ENCODE measurements at places on chromosomes 3 and 15.

GRCh38 chr3:105394177-105394576 is 27.5 kb downstream of the ALCAM start:
- DNase-seq, result no peak

- DNase-seq, result no peak
Measured at GRCh38 chr3:27678234-27678633, 43.9 kb downstream of the EOMES start.

DNA sequence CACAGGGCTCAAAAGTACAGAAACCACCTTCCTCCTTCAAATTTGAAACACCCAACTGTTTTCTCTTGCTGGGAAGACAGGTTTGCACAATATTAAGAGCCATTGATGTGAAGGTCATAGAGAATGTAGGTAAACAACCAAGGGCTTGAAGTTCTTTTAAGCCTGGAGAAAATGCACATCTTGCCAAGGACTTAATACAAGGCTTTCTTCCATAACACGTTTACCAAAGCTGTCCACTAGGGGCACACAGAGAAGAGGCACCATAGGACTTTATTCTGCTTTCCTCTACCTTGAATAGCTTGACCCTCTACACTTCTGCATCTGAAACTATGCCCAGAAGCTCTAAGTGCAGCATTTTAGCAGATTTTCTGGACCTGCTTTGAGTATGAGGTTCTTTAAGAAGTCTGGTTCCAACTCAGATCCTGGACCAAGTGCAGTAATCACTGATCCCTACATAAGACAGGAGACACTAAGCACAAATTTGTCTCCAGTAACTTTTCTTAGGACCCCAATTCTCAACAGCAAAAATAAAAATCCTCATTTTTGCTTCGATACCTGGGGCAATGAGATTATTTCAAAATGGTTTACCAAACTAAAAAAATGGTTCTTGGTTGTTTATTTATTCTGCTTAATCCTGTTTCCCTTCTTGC is 138.0 kb downstream of the FBN1 start:
- DNase-seq, result no peak

GRCh38 chr3:69020424-69020823 is 6.9 kb upstream of the EOGT start:
- DNase-seq, result no peak

- no peak for DNase-seq
Measured at GRCh38 chr3:170095771-170096170, 58.0 kb downstream of the GPR160 start.

GRCh38 chr15:31222773-31223341 is 103.8 kb upstream of the KLF13 start:
- DNase-seq, result no peak

DNA sequence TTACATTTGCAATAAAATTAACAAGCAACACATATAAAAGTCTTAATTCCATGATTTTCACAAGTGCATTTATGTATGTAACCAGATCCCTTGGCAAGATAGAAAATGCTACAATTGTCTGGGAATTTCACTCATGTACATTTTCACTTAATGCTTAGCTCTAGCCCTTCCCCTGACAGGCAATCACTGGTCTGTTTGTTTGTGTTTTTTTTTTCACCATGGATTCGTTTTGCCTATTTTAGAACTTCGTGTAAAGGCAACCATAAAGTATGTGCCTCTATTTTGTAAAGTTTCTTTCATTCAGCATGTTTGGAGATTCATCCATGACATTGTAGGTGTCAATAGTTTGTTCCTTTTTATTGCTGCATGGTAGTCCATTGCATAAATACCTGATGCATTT is 260.9 kb upstream of the SLCO3A1 start:
- no peak for DNase-seq

DNA sequence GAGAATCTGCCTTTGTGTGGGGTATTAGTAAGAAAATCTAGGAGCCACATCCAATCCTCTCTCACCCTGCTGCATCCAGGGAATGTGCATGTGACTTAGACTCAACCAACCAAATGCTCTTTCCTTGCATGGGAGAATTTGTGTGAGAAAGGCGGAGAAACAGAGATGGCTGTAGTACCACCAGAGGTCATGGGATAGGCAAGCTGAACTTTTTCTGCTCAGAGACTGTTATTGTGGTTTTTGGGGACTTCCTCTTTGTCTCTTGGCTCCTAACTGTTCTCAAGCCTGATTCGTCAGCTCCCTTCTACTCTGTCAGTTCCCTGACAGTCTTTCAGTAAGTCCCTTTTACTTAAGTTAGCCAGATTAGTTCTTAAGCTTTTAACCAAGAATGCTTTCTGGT is 2.6 kb upstream of the ZSCAN2 start:
- no peak for DNase-seq

DNA sequence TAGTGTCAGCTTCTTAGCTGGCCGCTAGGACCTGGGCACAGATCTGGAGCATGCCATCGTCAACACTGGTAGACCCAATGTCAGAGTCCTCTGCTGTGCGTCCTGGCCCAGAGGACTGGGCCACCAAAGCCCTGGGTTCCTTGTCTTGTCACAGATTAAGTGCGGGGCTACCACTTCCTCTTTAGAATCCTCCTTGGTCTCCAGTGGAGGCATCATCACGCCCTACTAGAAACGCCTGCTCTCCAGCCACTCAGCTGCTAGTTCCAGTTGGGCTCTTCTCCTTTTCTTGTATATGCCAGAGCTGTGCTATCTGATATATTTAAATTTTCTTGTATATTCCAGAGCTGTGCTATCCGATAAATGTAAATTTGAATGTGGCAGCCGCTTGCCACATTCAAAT is 11.2 kb downstream of the PPCDC start:
- no peak for DNase-seq

- DNase-seq, result no peak
Measured at GRCh38 chr15:68620721-68621527, 42.1 kb downstream of the CORO2B start.

- DNase-seq, result no peak
Measured at GRCh38 chr15:93882141-93882540, 349.2 kb upstream of the MCTP2 start.

GRCh38 chr15:85008474-85009260 is 27.0 kb downstream of the PDE8A start:
- DNase-seq, result no peak

DNA sequence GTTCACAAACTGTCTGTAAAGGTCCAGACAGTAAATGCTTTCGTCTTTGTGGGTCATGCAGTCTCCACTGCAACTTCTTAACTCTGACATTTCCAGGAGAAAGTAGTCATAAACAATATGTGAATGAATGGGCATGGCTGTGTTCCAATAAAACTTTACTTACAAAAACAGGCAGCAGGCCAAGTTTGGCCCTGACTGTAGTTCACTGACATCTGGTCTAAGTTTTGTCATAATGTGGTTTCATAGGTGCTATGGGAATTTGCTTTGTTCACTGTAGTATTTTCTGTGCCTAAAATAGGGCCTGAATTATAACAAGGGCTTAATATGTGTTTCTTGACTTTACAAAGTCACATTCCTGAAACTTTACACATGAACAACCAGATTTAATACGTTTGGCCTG is 186.0 kb upstream of the KBTBD8 start:
- DNase-seq, result no peak

- DNase-seq, result no peak
Measured at GRCh38 chr3:136277634-136278033, 27.5 kb downstream of the PCCB start.

DNA sequence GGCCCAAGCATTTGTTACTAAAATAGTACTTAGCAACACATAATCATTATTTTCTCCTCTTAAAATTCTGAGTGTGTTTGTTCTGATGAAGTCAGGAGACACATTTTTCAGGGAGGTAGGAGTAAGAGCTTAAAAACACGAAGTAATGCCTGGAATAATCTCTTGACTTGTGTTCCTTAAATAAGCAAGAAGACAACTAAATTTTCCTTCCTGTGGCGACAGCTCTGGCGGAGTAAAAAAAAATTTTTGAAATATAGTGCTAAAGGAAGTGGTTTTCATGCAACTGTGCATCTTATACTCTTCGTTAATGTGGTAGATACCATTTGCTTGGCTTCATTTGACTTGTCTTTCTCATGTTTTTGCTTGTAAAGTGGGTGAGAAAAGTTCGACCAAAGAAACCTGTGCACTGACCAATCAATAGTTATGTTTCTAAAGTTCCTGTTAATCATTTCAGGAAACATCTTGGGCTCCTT is 11.1 kb upstream of the MBNL1 start:
- no peak for DNase-seq

- DNase-seq, result no peak
Measured at GRCh38 chr3:152970851-152971250, 135.9 kb downstream of the P2RY1 start.

DNA sequence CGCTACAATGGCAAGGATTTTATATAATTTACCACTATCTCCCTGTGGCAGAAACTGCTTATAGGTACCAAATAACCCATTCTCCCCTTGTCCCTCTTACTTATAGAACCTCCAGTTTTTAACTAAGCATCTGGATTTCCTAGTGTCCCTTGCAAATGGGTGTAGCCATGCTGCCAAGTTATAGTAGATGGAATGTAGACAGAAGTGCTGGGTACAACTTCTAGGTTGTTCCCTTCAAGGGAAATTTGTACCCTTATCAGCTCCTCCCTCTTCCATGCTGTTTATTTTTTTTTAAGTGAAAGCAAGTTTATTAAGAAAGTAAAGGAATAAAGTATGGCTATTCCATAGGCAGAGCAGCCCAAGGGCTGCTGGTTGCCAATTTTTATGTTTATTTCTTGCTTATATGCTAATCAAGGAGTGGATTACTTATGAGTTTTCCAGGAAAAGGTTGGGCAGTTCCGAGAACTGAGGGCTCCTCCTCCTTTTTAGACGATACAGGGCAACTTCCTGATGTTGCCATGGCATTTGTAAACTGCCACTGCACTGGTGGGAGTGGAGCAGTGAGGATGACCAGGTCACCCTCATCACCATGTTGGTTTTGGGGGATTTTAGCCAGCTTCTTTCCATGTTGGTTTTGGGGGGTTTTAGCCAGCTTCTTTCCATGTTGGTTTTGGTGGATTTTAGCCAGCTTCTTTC is 40.1 kb upstream of the TM4SF19 start:
- DNase-seq, result no peak

DNA sequence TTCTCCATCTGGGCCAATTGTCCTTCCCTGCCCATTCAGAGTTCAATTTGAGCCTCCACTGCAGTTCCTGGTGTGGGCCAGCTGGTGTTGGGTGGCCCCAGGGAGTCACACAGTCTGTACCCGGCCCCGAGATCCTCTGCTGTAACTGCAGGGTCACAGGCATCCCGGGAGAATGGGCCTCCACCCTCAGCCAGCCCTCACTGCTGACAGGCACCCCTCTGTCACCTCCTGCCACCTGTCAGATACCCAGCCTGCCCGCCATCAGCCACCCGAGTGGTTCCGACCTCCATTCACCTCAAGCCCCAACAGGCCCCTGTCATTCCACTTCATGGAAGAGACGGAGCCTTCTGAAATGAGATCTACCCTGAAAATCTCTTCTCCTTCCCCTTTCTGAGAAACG is 73.2 kb downstream of the ST8SIA2 start:
- no peak for DNase-seq

DNA sequence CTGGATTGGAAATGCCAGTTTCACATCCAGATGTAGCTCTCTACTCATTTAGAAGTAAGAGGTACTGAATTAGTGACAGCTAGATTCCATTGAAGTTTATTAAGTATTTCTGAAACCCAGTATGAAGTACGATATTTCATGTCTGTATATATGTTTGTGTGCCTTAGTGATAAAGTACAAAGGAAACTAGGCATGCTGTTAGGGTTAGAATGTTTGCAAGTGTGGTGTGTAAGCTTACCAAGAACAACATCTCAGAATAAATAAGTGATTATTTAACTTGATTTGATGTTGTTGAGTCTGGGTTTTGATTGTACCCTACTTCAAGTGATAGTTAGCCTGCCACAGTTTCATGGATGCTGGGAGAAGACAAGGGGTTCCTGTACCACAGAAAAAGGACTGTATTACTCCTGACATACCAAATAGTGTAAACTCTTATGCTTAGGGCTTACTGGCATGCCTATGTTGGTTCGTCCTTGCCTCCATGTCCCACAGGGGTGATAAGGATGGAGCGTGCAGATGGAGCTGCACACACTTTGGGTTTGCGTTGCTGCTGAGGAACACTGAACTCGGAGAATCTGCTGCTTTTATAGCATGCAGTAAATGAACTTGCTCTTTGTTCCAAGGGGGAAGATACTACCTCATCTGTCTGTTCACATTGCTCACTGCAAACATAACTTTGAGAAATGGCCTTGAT is 43.6 kb downstream of the FNDC3B start:
- no peak for DNase-seq

DNA sequence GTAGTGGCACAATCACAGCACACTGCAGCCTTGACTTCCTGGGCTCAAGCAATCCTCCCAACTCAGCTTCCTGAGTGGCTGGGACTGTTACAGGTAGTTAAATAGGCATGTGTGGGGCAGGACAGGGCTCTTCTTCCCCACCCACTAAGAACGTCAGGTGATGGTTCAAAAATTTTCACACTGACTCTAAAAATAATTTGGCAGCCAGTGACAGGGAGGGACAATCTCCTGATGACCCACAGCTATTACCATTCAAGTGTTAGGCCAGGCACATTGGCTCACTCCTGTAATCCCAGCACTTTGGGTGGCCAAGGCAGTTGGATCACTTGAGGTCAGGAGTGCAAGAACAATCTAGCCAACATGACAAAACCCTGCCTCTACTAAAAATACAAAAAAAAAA is 12.2 kb upstream of the TRMT10C start:
- no peak for DNase-seq

DNA sequence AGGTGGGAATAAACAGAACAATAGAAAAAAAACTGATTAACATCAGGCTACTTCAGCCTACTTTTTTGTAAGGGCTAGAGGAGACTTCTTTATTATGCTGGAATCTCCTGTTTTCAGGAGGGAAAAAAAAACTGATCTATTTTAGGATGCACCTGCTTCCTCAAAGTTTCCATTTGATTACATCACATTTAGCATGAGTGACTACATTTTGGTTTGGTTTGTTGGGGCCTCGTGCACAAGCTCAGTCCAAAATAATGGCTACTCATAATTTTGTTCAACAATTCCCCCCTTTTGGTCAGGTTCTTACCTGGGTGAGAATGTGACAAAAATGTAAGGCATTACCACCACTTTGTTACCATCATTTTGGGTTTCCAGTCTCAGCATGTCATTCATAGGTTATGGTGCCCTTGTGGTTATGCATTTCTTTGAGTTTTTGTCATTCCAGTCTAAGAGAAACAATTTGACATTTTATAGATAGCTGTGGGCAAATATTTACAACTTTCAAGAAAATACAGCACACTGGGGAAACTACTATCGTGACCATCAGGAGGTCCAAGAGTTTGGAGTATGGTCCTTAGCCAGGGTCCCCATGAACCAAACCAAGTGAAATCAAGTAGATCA is 93.6 kb upstream of the ATP11B start:
- DNase-seq, result no peak

DNA sequence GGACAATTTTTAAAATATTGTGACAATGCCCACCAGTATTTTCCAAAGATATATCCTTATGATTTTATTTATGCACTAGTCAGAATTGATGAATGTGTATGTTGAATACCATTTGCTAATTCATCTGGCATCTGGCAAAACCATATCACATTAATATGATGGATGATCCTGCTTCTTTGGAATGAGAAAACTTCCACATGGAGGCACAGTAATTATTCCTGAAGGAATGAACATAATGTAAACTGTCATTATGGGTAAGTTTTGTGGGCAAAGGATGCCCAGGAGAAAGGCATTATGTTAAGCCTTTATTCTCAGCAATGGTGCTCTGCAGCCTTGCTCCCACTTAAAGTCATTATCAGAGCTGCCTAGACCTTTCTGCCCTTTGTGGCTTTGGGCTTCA is 113.0 kb upstream of the MME start:
- no peak for DNase-seq

- DNase-seq, result no peak
Measured at GRCh38 chr3:12893247-12893646, 51.9 kb upstream of the RPL32 start.

GRCh38 chr3:46564190-46565021 is 1.7 kb downstream of the LRRC2 start:
- no peak for DNase-seq
